ENCODE measurements at places on chromosomes 5 and 9.

- DNase-seq: no peak
These were observed 84.6 kb upstream of the SNX2 start for GRCh38 chr5:122690266-122690665.

- DNase-seq: no peak
These were observed 5.6 kb downstream of the OTULINL start for GRCh38 chr5:14587150-14587549.

DNA sequence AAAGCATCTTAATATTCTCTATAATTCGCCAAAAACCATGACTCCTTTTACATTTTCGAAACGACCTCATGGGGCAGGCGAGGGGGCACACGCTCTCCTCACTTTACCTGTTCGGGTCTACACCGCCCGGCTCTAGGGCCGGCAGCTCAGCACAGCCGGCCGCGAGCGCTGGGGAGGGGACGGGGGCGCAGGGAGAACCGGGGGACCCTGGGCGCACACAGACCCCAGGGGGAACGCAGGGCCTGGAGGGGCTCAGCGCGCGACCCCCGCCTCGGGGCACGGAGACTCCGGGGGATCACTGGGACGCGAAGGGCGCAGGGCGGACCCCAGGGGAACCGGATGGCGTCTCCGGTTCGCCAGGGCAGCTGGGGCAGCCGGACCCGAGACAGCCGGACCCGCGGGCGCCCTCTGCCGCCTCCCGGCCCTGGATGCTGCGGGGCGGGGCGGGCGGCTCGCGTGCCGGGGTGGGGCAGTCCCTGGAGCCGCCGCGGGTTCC, at the start of gene AHRR:
Gene AHRR (plus strand): TSS at position 485 of the 496 bp plus-strand sequence. CDS start 22,189 bp downstream, outside the sequence.
- DNase-seq: peak; percentile 70

GRCh38 chr9:113621309-113621791, 157.8 kb downstream of the RGS3 start:
- DNase-seq: no peak

DNA sequence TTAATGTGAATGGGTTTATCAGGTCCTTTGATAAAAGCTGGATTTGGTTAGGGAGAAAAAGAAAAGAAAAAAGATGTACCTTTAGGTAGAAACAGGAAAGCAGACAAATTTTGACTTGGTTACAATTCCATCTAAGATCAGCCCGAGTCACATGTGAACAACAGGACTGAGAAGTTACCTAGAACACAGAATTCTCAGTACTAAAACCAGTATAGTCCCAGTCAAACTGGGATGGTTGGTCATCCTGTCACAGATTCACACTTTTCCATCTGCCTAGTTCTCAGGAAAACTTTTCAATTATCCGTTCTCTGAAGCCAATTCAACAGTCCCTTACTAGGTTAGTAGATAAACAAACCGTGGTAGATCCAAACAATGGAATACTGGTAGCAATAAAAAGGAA, 190.3 kb upstream of the PTGER4 start:
- DNase-seq: no peak

DNA sequence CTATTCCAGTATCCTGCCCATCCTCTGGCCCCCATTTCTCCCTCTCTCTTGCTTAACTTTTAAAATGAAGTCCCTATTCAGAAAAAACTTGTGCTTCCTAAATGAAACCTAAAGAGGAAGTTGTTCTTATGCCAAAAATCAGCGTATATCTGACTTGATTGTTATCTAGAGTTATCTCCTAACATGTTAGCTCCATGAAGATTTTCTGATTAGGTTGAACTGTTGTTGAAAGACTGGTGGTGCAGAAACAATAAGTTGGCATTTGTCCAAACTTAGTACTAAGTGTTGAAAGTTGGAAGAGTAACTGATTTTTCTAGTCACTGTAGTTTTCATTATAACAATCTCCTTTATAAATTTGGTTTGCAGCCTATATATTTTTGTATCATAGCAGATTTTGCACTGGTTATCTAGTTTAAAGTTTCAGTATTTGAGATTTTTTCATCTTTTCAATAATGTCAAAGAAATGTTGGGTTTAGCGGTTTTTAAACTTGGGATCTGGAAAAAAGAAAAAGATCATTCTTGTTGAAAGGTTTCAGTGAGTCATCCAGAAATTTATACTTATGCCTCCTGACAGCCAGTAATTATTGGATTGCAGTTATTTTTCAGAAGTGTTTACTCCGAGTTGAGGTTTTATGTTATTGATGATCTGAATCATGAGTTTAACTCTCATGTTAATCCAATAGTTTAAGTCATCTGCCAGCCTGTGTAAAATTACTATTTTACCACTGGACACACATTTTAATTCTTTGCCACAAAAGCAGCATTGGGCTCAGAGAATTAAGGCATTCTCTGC, 60.6 kb downstream of the PAM start:
- DNase-seq: no peak

DNA sequence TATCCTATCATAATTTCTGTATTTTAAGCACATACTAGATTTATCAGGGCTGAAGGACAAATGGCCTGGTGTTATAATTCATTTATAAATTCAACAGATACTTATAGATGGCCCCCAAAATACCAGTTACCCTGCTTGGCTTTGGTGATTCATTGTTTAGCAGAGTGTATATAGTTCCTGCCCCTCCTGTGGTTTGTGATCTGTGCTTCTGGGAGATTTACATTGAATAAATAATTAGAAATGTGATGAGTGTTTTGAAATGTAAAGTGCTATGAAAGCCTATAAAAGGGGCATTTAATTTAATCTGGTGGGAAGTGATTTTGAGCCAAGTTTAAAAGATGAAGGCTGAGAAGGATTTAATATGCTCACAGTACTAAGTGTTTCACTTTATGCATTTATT, 36.7 kb upstream of the ZCCHC7 start:
- DNase-seq: no peak

- DNase-seq: no peak
These were observed 145.1 kb upstream of the PHYKPL start for GRCh38 chr5:178377583-178378270.

GRCh38 chr5:28156981-28157380, 1118.6 kb upstream of the CDH9 start:
- DNase-seq: no peak

GRCh38 chr5:95726811-95727763, 4.0 kb upstream of the RHOBTB3 start:
- DNase-seq: no peak

- peak; percentile 21 for DNase-seq
These were observed 467 bp downstream of the C9orf78 start for GRCh38 chr9:129834489-129835127.

- DNase-seq: no peak
These were observed 19.3 kb upstream of the STRBP start for GRCh38 chr9:123287639-123288038.

DNA sequence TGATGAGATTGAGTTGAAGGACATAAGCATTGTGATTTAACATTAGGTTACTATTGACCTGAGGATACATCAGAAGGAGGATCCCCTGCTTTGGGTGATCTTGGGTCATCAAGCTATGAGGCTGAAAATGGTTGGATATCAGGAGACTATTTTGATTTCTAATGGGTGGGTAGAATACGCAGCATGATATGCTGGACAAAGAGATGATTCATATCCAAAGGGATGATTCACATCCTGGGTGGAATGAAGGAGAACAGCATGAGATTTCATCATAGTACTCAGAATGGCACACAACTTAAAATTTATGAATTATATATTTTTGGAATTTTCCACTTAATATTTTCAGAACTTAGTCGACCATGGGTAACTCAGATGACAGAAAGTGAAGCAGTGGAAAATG, 1759.5 kb upstream of the C9orf72 start:
- no peak for DNase-seq

GRCh38 chr9:129383019-129383560, 205.0 kb upstream of the IER5L start:
- DNase-seq: no peak

- no peak for DNase-seq
These were observed 76.2 kb upstream of the ALDH1B1 start for GRCh38 chr9:38316166-38316780.

DNA sequence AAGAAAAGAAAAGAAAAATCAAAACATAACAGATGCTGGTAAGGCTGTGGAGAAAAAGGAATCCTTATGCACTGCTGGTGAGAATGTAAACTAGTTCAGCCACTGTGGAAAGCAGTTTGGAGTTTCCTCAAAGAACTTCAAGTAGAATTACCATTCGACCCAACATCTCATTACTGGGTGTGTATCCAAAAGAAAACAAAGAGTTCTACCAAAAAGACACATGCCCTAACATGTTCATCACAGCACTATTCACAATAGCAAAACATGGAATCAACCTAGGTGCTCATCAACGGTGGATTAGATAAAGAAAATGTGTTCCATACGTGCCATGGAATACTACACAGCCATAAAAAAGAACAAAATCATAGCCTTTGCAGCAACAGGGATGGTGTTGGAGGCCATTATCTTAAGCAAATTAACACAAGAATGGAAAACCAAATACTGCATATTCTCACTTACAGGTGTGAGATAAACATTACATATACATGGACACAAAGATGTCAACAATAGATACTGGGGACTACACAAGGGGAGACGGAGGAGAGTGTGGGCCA, 63.4 kb downstream of the PDE6A start:
- DNase-seq: no peak

- no peak for DNase-seq
These were observed 20.4 kb downstream of the SLC25A25 start for GRCh38 chr9:128088253-128088945.

DNA sequence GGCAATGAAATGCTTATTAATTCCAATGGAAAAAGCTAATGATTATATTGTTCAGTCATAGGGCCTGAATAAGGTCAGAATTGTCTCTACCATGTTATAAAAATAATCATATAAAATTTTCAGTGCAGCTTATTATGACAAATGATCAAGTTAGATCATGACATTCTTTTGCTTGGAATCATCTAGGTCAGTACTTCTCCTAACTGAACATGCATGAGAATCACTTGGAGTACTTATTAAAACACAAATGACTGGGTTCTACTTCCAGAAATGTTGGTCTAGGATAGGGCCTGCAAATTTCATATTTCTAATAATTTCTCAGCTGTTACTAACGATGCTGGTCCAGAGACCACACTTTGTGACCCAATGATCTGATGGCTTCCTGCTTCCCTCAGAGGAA, 806.0 kb upstream of the ZNF608 start:
- no peak for DNase-seq

GRCh38 chr9:137305060-137305797, 3.2 kb upstream of the NRARP start:
- DNase-seq: no peak

DNA sequence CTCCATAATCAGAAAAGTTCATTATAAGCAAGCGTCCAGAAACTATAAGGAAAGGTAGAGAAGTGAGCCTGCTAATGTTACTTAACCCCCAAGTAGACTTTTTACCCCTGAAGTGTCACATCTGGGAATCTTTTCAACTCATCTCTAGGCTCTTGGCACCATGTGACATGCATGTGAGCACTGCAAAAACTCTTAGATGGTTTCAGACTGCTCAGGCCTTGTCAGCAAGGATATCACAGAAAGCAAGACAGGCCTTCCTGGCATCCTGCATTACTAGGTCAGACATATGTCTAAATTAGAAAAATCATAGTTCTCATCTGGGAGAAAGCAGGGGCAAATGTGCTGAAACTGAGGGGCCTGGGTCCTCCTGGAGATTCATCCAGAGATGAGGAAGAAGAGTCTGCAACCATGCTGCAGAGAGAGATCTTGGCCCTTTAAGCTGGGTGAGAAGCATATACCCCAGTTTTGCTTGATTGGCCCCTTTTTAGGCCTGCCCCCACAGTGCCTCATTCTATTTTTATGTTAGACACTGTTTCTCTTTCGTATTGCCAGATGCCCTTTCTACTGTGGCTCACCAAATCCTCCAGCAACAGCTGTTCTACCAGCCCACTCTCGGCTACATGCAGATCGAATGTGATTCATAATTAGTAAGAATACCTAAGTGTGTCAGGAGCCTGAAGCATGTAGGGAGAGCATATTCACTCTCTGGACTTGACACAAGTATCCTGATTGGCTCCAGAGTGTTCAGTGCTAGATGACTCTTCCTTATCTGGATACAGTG, 19.0 kb downstream of the TMEM8B start:
- DNase-seq: no peak

DNA sequence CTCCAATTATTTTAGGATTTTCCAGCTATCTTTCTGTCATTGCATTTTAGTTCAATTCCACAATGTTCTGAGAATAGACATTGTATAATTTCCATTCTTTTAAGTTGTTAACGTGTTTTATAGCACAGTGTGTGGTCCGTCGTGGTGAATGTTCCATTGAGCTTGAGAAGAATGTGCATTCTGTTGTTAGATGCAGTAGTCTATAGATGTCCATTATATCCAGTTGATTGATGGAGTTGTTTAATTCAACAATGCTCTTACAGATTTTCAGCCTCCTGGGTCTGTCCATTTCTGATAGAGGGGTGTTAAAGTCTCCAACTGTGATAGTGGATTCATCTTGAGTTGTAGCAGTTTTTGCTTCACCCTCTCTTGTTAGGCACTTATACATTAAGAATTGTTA, 1587.7 kb upstream of the NUDT12 start:
- DNase-seq: no peak

- no peak for DNase-seq
These were observed 20.4 kb downstream of the UHRF2 start for GRCh38 chr9:6433410-6433809.

DNA sequence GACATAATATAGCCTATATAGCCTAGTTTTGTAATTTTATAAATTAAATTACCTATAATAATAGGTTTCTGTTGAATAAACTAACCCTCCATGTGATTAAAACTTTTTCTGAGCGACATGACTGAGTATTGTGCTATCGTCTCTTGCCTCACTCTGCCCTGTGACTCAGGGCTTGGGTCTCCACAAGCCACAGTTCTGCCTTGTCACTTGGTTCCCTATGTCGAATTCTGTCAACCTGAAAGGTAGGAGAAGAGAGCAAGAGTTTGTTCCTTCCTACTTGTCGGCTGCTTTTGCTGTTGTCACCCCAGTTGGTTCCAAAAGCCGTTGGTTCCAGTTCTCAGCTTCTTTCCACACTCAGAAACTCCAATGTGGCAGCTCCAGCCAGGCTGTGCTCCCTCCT, 285.9 kb downstream of the PSAT1 start:
- DNase-seq: no peak

DNA sequence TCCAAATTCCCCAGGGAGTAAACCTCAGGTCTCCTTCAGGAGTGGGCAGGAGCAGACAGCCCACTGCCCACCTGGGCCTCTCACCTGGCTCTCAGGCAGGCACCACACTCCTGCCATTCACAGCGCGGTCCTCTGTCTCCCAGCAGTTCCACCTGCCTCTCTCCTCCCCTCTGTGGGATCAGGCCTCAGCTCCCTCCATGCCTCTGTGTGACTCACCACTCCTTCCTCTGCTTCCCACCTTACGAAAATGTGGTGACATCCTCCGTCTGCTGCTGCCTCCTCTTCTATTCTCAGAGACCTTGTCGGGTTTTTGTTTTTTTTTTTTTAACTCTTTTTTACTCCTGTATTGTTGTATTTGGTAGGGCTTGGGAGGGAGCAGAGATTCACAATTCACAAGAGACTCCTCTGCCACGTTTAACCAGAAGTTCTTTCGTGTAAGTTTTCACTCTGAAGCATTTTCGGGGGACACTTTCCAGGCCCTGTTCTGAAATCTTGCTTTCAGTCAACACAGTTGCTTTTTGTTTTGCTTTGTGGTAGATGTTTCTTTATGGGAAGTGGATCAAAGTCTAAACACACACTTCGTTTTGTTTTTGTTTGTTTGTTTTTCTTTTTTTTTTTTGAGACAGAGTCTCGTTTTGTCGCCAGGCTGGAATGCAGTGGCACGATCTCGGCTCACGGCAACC, 21.1 kb upstream of the CDKN2AIPNL start:
- no peak for DNase-seq

GRCh38 chr5:66538531-66538930, 57.7 kb upstream of the MAST4 start:
- DNase-seq: no peak
